ENCODE measurements at places on chromosomes 16 and 17.

DNA sequence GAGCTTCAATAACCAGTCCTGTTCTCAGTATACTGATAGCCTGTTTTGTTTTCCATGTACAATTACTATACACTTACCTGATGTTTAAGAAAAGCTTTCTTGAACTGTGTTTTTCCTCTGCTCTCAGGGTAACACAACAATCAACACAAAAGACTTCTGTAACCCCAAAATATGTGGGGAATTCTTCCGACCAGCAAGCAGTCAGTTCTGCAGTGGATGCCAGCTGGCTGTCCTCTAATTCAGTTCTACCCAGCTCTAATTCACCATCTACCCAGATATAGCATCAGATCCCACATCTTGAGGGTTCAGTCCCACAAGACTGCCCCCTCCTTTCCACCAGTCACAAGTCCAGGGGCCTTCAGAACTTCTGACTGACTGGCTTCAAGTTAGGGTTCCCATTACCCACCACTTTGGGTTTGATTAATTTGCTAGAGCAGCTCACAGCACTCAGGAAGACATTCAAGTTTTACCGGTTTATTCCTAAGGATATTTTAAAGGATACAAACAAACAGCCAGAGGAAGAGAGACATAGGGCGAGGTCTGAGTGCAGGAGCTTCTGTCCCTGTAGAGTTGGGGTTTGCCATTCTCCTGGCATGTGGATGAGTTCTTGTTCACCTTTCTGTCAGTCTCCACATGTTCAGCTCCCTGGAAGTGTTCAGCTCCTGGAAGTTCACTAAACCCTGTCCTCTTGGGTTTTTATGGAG, 178.2 kb downstream of the CHD9 start:
- no peak for DNase-seq

DNA sequence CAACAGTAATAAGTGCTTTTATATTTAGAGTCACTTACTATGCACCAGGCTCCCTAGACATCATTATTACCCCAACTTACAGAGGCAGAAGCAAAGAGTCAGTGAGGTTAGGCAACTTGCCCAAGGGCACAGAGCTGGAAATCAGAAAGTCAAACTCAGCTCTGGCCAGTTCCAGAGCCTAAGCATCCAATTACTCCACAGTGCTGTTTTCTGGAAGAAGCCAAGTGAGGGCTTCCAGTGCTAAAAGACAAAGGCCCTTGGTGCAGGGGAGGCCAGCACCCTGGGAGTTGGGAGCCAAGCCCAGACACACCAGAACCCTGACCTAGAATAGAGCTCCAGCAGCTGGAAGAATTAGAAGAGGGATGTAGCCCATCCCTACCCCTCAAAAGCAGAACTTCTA, 40.2 kb downstream of the C17orf67 start:
- DNase-seq, result no peak

- no peak for DNase-seq
Observed at GRCh38 chr17:71824671-71825070, 296.1 kb upstream of the SOX9 start.

- DNase-seq, result no peak
Observed at GRCh38 chr17:27624539-27624938, 6.4 kb upstream of the LGALS9 start.

Data from left cardiac atrium (tissue), 4 donors.